ENCODE measurements at places on chromosomes 1 and 21.

DNA sequence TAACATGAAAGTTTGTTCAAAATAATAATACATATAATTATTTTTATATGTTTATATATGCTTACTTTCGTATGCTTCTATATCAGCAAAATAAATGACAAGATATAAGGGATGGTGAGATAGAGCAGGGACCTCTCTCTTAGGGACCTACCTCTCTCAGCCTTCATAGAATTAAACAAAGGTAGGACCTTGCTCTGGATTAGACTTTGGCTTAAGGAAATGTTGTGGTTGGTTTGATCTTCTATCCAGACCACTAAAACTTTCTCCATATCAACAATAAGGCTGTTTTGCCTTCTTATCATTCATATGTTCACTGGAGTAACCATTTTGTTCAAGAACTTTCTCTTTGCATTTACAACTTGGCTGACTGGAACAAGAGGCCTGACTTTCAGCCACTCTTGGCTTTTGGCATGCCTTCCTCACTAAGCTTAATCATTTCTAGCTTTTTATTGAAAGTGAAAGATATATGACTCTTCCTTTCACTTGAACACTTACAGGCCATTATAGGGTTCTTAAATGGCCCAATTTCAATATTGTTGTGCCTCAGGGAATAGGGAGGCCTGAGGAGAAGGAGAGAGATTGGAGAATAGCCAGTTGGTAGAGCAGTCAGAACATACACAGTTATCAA lies 14.4 kb downstream of the FRRS1 start:
- DNase-seq, result no peak

DNA sequence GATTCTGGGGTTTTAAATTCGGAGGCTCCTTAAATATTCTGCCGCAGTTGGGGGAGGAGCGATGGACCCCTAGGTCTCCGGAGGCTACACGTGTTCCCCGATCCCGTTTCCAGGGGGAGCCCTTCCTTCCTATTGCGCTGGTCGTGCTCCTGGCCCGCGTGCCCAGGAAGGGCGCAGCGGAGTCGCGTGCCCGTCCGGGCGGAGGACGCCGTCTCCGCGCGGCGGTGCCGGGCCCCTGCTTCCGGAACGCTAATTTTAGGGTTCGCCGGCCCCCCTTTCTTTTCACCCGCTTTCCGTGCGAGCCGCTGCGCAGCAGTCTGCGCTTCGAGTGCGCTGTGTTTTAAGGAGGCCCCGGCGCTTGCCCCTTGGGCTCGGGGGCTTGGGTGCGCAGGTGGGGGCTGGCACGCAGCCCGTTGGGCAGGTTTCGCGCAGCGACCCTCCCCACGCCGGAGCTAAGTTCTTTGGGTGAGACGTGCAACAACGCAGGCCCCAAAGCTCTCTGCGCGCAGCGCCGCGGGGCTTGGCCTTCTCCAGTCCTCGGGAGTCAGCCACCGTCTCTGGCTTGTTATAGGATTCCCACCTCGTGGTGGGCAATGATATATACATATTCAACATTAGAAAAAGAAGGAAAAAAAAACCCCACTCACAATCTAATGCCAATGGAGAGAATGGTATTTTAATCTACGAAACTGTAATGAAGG lies 43.5 kb upstream of the DNAJC6 start:
- no peak for DNase-seq

DNA sequence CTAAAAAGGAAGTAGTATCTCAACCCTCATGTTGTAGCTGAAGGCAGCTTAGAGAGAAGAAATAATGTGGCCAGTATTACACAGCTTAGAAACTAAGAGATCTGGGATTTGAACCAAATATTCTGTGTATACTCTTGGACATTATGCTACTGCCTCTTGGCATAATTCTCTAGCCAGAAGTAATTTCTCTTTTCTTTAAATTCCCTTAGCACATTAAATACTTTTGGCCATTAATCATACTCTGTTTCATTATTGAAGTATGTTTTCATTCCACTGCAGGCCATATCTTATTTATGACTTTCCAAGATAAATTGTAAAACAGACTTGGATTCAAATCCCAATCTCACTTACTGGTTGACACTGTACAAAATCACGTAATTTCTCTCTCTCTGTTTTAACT lies 181.3 kb upstream of the SPAG17 start:
- no peak for DNase-seq

DNA sequence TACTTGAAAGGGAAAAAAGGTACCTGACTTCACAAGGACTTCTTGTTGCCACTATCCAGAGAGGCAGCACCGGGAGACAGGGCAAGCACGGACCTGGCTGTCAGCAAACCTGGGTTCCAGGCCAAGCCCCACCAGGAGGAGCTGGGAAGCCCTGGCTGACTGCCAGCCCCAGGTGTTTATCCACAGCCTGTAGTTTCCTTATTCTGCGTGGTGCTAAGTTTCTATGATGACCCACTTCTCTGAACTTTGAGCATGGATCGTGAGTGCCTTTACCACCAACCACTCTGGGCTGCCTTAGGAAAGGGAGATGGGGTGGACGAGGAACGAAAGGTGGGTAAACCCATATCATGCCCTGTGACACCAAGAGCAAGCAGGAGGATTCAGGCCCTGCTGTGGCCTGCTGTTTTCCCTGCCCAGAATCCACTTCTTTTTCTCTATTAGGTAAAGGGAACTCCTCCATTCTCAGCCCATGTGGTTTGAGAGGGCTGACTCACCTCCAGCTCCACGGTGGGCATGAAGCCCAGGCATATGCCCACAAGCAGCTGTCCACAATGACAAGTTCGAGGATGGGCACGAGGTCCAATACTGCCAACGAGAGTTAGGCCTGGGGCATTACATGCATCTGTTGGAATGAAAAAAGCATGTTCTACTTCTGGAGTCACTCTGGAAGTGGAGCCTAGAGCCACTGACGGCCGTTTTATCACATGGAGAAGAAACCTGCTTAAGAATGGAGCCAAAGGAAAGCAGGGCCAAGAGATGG lies 20.3 kb downstream of the TSPAN2 start:
- peak; percentile 89 for DNase-seq

GRCh38 chr1:1120096-1120495 lies 4.2 kb upstream of the C1orf159 start:
- DNase-seq, result no peak

- no peak for DNase-seq
These were observed 142.0 kb downstream of the POU2F1 start for GRCh38 chr1:167362638-167363037.
